ENCODE measurements at places on chromosomes 4 and X. TPM values are rescaled to one million over a fixed set of nuclear protein-coding genes. Genes with fewer than 3 reads are reported as not detected.

DNA sequence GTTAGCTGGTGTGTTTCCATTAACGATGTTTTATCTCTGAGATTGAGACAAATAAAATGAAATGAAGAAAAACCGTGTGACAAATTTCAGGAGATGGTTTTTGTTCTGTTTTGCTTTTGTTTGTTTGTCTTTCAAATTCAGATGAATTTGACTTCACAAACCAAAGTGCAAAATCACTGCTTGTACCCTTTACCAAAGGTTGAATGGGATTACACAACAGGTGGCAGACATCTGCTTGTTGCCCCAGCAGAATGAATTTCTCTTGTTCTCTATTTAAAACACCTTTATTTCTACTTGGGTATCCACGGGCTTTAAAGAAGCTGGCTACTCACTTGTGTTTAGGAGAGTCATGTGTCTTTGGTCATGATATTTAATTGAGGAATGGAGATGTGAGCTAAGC, 239.7 kb upstream of the CLNK start:
- no peak for DNase-seq

- no peak for DNase-seq
These were observed 1.0 kb downstream of the SH3BGRL start for GRCh38 chrX:81202943-81203342.

The SSX3 gene
- not detected for total RNA-seq

DNA sequence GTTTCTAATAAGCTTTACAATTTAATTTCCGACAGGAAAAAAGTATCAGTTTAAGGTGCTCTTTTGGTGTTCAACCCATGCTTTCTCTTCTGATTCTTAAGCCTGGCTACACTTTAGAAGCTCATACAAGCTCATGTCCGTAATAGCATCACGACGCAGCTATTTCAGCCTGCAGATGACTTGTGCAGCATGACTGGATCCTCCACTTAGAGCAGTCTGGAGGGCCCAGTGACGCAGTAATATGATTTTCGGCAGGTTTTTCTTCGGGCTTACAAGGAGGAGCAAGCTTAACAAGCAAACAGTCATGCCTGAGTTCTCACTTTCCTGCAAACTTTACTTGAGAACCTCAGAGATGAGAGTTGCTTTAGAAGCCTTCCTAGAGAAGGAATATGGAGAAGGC, 85.3 kb upstream of the MAML3 start:
- DNase-seq: no peak

GRCh38 chr4:81814987-81815541, 343.4 kb upstream of the RASGEF1B start:
- no peak for DNase-seq

DNA sequence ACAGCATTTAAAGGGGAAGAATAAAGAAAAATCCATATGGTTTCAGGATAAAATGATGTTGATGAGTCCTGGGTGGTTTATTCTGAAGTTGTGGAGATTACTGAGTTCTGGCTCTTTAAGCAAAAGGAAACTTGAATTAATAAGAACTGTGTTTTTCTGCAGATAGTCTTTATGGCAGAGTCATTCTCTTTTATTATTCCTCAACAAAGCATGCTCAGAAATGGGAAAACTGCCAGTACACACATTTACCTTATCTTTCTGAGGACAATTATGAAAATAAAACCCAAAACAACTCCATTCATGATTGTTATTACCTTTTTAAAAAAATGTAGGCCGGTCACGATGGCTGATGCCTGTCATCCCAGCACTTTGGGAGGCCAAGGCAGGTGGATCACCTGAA, 58.5 kb downstream of the ADD1 start:
- DNase-seq: no peak

The CCNB3 gene
- total RNA-seq: 0.35 TPM

DNA sequence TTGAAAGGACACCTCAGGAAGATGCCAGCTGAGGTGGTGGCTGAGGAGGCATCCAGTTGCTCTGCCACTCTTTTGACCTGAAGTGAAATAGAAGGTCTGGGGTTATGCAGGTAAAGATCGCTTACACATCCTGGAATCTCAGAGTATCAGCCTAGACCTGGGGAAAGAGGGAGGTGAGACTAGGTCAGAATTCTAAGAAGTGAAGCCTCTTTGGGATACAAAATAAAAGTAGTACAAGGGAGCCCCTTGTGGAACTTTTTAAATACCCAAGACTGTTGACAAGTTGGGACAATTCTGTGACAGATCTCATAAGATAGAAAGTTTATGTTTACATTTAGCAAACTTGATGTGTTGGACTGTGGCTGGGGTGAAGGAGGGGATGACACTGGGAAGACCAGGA, 263.1 kb downstream of the SPRY1 start:
- no peak for DNase-seq

The PRDM5 gene
- 21.7 TPM for total RNA-seq

GRCh38 chr4:143424276-143424675, 87.6 kb downstream of the GAB1 start:
- DNase-seq: no peak

The ADGRG2 gene
- 6.8 TPM for total RNA-seq

GRCh38 chrX:15471028-15471427, 22.1 kb downstream of the PIR start:
- peak; percentile 72 for DNase-seq

The CACNA1F gene
- total RNA-seq: 0.94 TPM

The VSIG1 gene
- 0.42 TPM for total RNA-seq

GRCh38 chr4:188297873-188298272, 158.6 kb downstream of the TRIML1 start:
- DNase-seq: no peak

DNA sequence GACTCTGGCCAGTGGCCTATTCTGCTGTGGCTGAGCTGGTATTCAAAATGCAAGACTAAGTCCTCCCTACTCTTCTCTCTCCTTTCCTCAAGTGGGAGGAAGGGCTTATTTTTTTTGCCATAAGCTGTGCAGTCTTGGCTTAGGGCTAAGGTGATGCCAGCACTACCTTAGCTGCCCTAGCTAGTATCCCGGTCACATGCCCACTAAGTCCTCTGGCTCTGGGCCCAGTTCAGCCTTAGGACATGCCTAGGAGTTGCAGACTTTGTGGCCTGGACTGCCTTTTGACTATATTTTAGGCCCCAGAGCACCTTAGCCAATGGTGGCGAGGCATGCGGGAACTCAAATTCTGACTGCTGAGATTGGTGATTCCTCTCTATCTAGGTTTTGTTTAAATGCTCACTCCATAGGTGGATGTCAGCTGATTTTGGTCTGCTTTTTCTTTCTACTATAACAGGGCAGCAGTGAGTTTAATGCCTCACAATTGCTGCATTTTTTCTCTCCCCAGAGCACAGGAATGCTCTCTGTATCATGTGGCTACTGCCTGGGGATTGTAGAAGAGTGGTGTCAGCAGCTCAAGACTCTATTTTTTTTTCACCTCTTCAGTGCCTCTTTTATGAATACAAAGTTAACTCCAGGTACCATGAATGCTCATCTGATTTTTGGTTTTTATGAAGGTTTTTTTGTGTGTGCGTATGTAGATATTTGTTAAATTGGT, 472.9 kb upstream of the GRID2 start:
- DNase-seq: no peak

DNA sequence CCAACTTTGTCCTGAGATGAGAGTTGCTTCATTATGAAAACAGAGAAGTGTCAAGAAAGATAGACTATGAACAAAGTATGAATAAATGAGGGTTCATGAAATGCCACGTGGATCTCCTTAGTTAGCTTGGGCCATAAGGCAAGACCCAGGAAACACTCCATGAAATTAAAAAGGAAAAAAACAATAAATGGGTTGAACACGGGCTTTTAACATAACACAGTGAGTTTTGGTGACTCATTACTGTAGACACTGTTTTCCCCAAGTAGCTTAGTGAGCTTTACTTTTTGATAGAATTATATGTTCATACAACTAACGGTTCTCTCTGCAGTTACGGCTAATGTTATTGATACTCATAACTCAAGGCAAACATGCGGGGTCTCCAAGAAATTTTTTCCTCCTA, 265.0 kb downstream of the DHX15 start:
- no peak for DNase-seq

GRCh38 chr4:129136433-129136832, 40.5 kb downstream of the C4orf33 start:
- DNase-seq: no peak

The APLN gene
- total RNA-seq: 0.24 TPM

- DNase-seq: no peak
These were observed 112.4 kb downstream of the ADGRL3 start for GRCh38 chr4:61312526-61312925.

- peak; percentile 31 for DNase-seq
These were observed 188.2 kb downstream of the SH2D1A start for GRCh38 chrX:124534536-124534935.

DNA sequence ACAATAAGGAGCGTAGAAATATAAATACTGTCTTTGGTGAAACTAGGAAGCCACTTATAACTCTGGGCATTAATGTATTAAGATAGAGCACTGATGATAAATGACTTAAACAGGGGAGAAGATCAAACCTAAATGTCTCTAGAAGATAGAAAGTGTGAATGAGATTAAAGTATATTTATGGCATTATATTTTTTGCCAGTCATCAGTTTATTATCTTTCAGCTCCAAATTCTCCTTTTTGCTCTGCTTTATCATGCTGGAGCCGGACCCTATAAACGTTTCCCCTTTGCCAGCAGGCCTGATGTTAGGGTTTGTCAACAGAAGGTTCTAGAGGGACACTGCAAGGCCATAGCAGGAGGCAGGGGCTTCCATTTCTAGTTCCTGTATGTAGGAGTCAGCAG, 76.4 kb downstream of the TBC1D19 start:
- DNase-seq: no peak

DNA sequence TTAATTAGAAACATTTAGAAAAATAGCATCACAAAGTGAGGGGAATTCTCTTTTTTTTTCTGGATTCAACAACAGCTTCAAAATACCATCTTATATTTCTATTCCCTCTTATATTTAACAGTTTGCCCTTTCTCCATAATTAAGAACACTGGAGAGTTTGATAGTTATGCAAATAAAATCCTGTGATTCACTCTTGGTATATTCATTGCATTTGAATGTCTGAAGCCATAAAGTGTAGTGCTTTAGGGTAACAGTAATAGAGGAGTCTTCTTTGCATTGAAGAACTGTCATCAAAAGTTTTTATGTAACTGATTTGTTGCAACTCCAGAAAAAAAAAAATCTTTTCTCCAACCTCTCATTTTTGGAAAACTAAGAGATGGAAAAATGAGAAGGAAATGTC, 352.0 kb upstream of the GALNTL6 start:
- no peak for DNase-seq

DNA sequence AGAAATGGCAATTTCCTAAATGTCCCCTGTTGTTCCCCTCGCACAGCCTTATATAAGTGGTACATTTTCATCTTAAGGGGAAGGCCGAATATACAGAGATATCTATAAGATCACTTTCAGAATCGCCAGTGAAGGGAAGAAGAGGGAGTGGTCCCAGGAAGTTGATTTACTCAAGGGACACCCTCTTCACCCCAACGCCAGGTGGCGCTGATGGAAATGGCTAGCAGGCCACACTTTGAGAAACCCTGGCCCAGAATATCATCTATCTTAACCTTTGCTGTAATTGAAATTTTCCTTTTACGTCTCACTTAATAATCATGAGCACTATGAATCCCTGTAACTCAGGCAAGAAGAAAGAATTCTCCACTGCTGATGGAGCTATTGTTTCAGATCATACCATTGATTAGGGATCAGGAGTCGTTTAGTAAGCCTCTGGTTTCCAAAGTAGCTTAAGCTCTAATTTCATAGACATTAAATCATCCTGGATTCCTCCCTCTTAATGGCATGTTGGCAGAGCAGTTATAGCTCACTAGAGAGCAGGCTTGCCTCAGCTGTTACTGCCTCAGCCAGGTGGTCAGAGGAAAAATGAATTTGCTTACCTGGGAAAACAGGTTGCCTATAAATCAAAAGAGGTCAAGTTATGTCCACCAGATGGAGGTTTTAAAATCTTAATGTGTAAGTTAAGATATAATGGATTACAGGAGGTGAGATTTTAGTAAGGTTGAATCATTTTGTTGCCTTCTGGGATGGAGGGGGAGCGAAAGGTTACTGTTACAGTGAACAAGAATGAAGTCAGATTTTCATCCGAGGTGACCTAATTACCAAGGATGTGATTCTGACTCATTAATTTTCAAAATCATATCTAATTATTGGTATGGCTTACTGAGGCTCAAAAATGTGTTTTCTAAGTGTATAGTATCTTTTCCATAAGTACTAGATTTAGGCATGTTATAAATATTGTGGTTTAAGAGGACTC, 941.2 kb upstream of the TENM3 start:
- peak; percentile 57 for DNase-seq

DNA sequence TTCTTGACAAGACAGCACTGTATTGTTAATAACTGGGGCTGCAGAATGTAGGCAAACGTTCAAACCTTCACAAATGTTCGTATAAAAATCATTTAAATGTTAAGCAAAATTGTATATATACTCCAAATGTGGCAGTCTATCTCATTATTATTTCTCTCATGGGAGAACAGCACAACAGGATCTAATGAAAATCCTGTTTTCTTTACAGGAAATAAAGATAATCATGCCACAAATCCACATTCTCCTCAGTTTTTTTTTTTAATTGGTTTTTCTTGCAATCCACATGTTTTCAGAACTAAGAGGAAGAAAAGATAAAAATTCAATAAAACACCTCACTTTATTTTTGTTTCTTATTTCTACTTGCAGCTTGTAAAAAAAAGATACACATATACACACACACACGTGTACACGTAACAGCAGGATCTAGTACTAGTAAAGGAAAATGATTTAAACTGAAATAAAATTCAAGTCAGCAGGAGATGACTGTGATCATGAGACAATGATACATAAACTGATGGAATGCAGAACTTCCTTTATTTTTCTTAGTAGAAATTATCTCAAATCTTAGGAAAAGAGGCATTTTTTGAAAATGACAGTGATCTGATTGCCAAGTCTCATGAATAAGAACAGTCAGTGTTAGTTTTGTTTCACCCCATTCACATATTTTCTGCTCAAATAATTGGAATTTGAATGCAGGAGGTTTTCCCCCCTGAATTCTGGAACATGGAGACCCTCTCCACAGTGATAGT, 11.3 kb downstream of the APBB2 start:
- no peak for DNase-seq

The FRG2 gene
- not detected for total RNA-seq

- DNase-seq: no peak
These were observed 7.1 kb downstream of the AWAT2 start for GRCh38 chrX:70042399-70043371.

DNA sequence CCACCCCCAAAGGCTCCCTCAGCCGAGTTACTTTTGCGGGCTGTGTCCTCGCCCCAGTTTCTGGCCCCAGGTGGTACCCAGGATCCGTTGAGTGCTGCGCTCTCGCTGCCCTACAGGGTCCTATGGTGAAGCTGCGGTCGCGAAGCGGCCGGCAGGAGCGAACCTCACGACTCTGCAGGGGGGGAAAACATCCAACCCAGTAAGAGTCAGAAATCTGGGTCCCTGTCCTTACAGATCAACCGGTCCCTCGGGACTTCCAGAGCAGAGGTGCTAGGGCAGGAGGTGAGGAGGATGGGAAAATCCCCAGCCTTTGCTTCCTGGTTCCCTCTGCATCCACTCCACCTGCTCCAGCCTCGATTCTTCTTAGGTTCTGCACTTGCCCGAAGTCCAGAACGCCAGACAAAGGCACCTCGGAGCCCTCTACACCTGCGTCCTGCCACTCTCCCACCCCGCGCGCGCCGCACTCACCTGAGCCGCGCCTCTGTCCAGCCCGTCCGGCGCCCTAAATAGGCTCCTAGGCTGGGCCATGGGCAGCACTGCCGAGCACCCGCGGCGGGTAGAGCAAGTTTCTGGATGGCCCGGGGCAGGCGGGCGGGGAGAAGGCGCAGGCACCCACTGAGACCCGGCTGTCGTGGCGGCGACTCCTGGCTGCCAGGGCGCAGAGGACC, at the start of gene HS3ST1:
HS3ST1 (minus strand) TSS at position 664 of the 668 bp plus-strand sequence. CDS start 28,889 bp downstream, outside the sequence.
- peak; percentile 39 for DNase-seq

GRCh38 chrX:76279007-76279406, 106.1 kb downstream of the PBDC1 start:
- DNase-seq: peak; percentile 39

The BGN gene
- 1.2 TPM for total RNA-seq

Data from H9 (cell line).